ENCODE measurements at places on chromosomes 2 and 18.

DNA sequence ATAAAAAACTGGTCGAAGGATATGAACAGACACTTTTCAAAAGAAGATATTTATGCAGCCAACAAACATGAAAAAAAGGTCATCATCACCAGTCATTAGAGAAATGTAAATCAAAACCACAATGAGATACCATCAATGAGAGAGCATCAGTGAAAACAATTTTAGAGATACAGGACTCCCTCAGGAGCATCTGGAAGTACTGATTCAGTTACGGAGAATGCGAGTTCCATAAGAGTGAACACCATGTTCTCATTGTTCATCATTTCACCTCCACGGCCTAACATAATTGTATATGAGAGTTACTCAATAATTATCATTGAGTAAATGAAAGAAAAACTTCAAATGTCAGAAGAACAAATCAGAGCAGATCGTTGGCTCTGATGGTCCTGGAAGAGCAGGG lies 140.9 kb upstream of the TANK start:
- DNase-seq, result no peak

DNA sequence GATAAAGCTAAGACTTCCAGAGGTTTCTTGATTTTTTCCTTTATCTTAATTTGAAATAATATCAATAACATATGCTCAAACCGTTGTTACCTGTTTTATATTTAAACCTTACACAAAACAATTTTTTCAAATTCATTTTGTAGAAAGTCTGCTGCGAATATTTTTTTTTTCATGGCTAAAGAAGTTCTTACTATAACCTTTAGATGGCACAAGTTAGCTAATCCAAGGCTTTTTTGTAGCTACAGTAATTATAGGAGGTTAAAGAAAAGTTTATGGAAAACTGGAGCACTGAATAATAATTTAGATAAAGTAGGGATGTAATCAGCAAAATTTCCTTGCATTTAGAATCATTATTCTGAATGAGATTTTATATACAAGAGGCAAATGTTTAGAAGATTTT lies 78.0 kb upstream of the PNPT1 start:
- no peak for DNase-seq

GRCh38 chr18:26526128-26526965 lies 22.0 kb downstream of the KCTD1 start:
- DNase-seq, result no peak

DNA sequence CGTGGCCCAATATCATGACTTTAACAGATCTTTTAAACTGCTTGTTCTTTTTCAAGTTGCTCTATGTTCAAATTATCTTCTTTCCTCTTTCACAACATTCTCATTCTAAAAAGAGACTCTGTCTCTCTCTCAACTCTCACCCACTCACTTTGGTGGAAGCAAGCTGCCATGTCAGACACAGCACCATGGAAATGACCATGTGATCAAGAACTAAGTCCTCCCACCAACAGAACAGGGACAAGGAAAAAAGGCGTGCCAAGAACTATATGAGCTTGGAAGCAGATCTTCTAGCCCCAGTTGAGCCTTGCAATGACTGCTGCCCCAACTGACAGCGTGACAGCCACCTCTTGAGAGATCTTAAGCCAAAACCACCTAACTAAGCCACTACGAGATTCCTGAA lies 23.9 kb downstream of the BAZ2B start:
- DNase-seq, result no peak

DNA sequence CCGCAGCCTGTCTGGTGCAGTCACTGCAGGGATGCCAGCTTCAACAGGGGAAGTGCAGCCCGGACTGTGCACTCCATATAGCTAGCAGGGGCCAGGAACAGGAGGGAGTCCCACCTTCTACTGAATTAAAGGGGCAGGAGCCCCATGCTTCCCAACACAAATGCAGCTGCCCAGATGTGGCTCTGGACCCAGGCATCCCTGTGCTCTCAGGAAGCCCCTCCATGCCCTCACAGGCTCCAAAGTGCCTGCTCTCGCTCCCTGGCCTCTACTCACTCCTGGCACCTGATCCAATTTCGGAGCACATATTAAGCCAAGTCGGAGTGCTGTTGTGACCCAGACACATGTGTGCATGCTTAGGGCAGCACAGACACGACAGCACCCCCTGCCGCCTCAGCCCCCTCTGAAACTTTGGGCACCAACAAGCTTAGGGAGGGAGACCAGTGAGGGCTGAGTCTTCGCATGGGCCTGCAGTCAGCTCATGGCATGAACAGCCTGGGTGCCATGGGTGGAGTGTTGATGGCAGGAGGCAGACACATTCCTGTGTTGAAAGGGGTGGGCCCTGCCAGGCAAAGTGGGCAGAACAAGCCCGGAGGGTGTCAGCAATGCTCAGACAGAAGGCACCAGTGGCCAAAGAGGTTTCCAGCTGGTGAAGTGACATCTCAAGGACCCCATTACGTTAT lies 83.5 kb downstream of the ZNF804A start:
- no peak for DNase-seq

- DNase-seq, result no peak
Measured at GRCh38 chr2:187338679-187339121, 109.4 kb downstream of the CALCRL start.

- DNase-seq, result no peak
Measured at GRCh38 chr2:155384555-155385123, 686.1 kb downstream of the KCNJ3 start.

DNA sequence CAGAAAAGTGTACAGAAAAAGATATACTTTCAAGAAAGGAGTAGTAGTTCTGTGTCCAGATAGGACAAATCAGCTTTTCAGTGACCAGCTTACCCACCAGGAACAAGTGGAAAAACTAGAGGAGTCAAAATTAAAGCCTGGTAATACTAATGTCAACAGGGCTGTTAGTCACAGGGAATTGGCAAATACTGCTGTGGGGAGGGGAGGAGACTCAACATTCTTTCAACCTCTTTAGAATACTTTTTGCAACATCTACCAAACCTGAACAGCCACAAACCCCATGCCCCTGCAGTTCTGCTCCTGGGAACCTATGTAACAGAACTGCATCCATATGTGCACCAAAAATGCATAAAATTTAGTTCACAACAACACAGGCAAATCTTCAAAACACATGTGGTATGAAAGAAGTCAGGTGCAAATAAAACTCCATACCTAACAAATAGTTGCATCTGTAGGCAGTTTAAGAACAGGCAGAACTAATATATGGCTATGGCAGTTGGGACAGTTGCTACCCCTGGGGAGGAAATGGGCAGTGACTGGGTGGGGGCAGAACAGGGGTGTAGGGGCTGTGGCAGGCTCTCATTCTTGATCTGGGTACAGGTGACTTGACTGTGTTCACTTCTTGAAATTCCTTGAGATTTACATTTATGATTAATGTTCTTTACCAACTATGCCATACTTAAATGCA lies 9.7 kb downstream of the CMPK2 start:
- no peak for DNase-seq

- DNase-seq, result no peak
Measured at GRCh38 chr18:2100694-2101213, 470.6 kb downstream of the METTL4 start.

GRCh38 chr2:44098050-44098449 lies 70.6 kb upstream of the PPM1B start:
- no peak for DNase-seq

- no peak for DNase-seq
Measured at GRCh38 chr2:237154082-237154638, 68.5 kb downstream of the COPS8 start.

DNA sequence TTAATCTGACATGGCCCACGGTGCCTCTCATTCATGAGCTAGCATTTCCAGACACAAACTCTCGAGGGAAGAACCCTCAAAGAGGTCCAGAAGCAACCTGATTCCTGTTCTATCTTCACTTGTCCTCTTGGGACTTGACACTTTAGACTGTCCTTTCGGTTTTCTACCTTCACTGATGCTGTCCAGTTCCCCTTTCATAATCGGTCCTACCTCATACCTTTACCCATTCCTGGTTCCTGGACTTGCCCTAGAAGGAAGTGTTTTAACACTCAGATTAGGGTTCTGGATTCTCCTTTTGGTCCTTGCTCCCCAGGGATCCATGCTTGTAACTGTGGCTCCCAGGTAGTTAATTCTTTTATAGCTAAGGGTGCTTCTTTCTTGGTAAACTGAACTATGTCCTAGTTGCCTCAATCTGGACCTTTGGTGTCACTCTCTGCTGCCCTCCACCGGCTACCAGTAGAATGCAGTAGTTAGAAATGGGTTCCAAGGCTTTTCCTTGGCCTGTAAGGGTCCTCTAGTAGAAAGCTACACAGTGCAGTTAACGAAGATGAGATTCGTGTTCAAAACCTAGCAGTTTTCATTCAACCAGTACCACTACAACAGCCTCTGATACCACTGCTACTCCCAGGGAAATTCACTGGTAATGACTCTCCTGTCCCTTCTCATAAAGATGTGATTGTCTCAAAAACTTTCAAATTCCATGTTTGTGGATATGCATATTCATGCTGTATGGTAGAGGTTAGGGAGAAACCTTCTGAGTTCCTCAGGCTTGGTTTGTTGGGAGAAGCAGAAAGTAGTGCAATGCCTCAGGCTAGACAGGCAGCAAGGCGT lies 178.1 kb upstream of the CYP26B1 start:
- DNase-seq, result no peak

DNA sequence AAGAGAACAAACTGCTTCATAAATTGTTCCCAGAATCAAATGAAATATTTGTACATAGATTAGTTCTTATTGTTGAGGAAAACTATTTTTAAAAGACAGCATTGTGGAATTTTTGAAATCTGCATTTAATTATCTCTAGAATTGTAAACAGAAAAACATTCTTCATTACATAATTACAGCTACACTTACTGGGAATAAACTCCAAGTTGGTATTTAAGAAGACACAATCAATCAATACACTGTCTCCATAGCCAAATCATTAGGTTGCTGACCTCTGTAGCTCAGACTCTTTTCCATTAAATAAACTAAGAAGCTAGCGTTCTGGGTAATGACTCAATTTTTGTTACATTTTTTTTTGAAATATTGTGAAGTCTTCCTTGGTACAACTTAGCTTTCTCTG lies 70.2 kb upstream of the PIEZO2 start:
- no peak for DNase-seq

DNA sequence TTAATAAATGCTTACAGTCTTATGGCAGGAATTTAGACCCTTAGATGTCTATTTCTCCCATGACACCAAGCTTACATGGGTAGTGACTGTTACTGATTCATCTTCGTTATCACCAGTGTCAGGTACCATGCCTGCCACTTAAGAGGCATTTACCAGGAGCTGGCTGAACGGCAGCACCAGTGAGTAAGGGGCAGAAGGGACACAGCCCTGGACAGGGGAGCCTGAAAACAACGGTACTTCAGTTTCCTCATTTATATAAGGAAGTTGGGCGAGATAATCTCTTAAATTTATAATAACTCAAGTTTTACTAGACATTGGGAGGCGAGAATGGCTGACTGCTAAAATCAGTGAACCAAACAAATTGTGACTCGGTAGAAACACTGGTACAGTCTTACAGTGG lies 1.2 kb downstream of the COA5 start:
- no peak for DNase-seq

DNA sequence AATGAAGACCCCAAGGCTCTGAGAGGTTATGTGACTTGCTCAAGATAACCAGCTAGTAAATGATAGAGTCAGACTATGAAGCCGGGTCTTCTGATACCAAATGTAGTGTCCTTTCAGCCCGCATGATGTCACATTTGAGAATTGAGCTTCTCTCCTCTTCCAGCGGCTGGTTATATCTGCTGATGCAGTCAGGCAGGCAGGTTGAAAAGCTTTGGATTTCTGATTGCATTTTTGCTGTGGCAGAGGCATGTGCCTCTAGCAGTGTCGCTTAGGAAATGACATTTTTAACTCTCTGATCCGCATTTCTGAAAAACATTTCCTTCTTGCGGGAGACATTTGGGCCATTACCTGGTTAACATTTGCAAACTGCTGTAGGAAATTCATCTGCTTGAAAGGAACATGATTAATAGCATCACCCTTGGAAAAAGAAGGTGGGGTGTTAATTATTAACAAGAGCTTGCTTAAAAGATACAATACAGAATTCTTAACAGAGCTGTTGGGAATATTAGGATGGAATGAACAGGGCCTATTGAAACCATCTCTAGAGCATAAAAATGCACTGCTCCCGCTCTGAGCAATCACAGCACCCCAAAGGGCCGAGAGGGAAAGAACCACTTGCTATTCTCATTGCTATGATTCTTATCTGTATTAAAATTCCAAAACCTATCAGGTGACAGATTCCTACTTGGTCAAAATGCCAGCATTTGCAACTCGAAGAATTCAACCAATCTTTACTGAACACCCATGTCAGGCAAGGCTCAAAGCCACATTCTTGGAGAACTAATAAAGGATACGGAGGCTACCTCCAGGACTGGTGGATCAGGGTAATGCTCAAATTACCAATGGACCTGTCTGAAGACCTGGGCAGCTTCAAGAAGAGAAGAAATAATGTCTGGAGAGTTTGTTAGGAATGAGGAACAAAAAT lies 25.9 kb downstream of the MRO start:
- DNase-seq, result no peak

- DNase-seq, result no peak
Measured at GRCh38 chr2:234111523-234111922, 61.0 kb downstream of the SPP2 start.

GRCh38 chr2:218375212-218375611 lies 6.9 kb upstream of the SLC11A1 start:
- DNase-seq, result no peak

GRCh38 chr18:7879717-7880116 lies 312.6 kb downstream of the PTPRM start:
- DNase-seq, result no peak

GRCh38 chr2:159617646-159618045 lies 1.3 kb upstream of the BAZ2B start:
- peak; percentile 67 for DNase-seq

DNA sequence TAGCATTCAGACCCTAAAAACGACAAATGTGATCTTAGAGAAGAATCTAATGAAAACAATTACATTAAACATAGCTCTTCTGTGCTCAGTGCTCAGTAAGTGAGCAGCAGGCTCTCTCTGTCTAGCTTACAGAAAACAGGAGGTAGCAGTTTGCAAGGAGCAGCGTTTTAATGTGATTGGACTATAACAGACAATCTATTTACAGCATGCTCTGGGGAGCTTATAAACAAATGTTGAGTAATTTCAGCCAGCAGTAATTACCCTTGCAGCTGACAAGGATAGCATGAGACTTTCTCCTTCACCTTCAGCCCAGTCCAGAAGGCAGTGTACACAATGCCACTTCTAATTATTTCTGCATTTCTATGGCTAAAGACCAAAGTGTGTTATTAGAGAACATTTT lies 270.4 kb downstream of the FIGN start:
- DNase-seq, result peak; percentile 95

- peak; percentile 40 for DNase-seq
Measured at GRCh38 chr2:73823916-73824523, 4.7 kb upstream of the STAMBP start.

- no peak for DNase-seq
Measured at GRCh38 chr18:50662775-50663383, 103.0 kb downstream of the MAPK4 start.

DNA sequence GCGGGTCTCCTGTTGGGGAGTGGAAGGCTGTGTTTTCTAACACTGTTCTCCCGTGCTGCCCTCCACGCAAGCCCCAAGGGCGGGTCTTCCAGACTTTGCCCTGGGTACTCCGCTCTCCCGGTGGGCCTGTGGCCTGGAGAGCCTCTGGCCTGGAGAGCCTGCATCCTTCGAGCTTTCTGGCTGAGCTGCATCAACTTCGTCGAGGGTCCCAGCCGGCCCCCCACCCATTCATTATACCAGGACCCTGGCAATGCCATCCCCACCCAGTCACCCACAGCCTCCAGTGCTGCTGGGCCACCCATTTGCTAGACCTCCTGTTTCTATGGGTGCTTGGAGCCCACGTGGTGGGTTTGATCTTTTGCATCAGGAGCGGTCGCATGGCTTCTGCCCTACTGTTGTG lies 102.2 kb downstream of the PTGR3 start:
- no peak for DNase-seq
